Stimulated activated CD4-positive, alpha-beta T cell treated with anti-CD3 and anti-CD28 coated beads, Interleukin-15, amount 100 ng/mL, for 1 hour (primary cell): ENCODE measurements at places on chromosomes 5 and 9.

GRCh38 chr9:109017493-109017892, 4.2 kb upstream of the CTNNAL1 start:
- DNase-seq, result no peak

DNA sequence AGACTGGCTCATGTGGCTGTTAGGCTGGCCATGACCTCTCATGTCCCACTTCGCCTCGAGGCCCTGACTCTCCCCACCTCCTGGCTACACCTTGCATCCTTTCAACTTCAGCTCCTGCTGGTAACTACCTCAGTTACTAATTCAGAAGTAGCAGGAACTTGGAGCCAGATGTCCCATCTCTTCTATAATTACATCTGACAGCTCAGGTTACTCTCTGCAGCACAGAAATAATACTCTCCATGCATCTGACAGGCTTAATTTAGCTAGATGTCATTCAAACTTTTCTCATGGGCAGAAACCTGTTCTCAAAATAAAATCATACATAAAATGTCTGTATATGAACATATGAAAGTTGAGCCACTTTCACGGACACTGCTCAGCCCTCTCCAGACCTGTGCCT, 92.2 kb upstream of the IL33 start:
- no peak for DNase-seq

DNA sequence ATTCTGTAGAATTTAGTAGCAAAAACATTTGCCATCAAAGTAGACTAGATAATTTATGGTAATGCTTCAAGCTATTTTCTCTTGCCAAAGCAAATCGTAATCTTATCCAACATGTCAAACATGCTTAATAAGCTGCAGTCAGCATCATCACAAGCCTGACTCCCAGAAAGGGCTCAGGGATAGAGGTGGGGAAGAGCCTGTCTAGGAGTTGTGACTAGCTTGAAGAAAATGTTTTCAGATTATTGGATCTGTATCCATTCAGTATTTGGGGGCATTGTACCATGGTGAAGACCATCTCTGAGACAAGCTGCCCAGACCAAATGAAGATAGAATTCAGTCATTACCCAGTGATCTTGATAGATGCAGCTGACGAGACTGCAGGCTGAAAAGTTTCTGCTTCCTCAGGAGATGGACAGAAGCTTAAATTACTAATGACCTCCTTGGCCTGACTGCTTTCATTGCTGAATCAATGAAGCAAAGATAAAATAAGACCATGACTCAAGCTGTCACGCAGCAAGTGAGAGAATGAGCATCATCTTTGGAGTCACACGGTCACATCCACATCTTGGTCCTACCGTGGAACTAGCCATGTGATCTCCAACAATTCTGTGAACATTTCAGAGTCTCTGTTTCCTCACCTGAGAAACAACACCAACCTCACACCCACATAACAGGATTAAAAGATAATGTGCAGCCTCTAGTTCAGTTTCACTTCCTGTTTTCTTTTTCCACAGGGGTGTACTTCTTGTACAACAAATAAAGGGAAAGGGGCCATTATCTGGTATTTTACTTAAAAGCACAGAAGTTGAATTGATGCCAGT, 9.4 kb downstream of the ERAP2 start:
- no peak for DNase-seq

GRCh38 chr9:35998333-35998732, 38.4 kb upstream of the RECK start:
- no peak for DNase-seq

- no peak for DNase-seq
Observed at GRCh38 chr9:35026671-35027070, 37.1 kb downstream of the DNAJB5 start.

DNA sequence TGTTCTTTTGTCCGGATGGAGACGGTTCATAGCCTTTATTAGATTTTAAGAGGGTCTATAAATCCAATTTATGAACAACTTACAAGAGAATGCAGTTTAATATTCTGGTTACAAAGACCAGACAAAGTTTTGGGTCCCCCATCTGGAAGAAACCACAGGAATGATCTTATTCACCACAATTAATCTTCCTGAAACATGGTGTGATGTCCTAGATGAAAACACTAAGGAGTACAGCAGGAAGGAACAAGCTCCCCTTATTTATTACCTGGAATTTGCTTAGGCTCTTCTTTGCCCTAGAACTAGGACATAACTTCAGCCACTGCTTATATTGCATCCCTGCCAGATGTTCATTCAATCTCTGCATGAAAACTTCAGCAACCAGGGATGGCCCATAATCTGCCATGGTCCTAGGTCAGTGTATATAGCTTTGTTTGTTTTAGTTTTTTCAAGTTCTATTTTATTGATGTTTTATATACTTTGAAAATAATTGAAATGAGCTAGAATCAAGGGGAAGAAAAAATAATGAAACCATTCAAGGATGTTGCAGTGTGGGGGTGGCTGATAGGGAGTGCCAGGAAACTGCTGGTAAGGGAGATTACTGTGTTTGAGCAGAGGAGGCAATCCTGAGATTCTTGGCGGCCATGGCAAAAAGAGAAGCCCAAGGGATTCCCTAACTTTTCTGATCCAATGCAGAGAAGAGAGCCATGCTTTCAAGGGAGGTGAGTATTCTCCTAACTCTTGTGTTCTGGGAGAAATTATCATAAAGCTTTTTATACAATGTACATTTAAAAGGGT, 16.8 kb downstream of the TXNDC8 start:
- DNase-seq, result no peak

DNA sequence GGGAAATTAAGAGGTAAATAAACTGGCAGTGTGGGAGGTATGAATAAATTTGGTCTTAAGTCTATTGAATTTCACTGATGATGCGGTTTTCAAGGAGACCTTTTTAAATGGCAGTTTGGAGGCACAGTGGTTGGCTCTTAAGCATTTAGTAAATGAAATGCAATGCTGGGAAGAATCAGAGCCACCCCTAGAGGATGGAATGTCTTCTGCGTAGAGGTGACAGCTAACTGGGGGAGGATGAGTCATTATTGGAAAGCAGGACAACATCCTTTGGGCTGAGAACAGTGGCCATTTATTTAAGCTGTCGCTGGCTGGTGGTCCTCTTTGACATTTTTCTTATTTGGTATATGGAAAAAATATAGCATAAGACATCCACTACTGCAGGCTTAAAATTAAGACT, 163.2 kb downstream of the SH3GL2 start:
- no peak for DNase-seq

- DNase-seq, result no peak
Observed at GRCh38 chr9:117528225-117528624, 113.4 kb upstream of the ASTN2 start.

DNA sequence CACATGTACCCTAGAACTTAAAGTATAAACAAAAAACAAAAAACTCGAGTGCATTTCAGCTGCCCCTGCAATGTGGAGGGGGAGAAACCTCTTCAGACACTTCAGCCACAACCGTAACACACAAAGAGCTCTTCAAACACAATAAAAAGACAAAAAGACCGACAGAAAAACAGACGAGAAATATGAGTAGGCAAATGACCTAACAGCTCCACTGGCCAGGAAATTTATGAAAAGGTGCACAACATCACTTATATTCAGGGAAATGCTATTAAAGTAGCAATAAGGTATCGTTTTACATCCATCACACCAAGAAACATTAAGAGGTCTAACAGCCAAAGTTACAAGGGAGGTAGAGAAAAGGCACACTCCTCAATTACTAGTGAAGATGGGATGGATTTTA, 6.2 kb downstream of the ZBED3 start:
- DNase-seq, result no peak

DNA sequence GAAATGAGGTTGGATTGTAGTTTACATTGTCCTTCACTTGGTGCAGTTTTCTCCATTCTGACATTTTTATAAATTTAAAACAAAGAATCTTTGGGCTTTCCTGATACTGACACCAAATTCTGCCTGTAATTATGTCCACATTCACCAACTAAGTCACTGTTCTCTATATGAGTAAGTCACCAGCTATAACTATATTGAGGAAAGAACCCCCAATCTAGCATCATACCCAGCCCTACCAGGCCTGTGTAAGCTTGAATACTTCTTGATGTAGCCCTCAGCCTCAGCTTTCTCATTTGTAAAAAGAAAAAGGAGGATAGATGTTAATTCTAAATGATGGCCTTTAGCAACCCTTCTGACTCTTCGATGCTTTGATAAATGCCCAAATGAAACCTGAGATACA, 112.7 kb upstream of the FST start:
- DNase-seq, result no peak
